CD8-positive, alpha-beta memory T cell (primary cell): ENCODE measurements at places on chromosomes 5 and 9. TPM values are rescaled to one million over a fixed set of nuclear protein-coding genes. Genes with fewer than 3 reads are reported as not detected.

Gene FLT4
- total RNA-seq, result 8.2 TPM

Gene TEX53
- not detected for total RNA-seq

Gene CTNND2
- total RNA-seq, result not detected

Gene BDP1
- 33.4 TPM for total RNA-seq

Gene CCDC152
- 16.2 TPM for total RNA-seq

Gene GMCL2
- total RNA-seq, result not detected

Gene DDX4
- total RNA-seq, result not detected

Gene PSD2
- total RNA-seq, result not detected

Gene PCDHGC5
- total RNA-seq, result not detected

Gene KIF20A
- 27.2 TPM for total RNA-seq

GRCh38 chr5:139882316-139882715, 86.7 kb downstream of the PSD2 start:
- DNase-seq, result no peak

GRCh38 chr9:71680189-71680980, 87.9 kb downstream of the CEMIP2 start:
- no peak for DNase-seq

DNA sequence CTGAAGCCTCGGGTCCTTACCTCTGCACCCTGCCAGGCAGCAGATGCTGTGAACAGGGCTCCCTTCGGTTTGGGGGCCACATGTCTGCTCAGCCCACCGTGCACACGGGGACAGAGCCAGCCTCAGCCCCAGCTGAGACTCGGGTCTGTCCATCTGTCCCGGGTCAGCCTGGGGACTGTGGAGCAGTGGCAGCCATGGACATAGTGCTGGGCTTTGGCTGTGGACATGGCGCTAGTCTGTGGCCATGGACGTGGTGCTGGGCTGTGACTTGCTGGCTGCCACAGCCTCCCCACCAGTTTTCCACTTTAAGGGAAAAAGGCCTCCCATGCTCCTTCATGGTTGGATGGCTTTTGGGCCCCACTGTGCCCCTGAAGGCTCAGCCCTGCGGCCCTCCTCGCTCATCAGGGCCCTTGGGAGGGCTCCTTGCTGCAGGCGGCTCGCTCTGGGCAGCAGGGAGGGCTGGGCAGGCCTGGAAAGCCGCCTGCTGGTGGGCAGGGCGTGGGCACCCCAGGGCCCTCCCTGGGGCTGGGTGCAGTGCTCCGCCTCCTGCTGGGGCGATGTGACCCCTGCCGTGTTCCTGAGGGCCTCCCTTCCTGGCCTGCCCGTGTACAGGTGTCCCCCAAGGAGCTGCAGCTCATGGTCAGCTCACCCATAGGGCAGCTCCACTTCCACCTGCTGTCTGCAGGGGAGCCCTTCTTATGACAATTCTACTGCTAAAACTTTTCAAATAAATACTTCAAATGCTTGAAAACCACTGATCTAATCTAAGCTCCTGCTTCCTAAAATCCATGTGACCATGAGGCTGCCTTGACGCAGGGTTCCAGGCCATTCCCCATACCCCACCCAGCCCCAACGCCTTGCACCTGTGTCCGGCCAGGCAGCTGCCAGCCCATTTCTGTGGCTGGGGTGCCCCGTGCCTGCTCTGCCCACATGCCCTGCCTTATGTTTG, 112.1 kb upstream of the LMX1B start:
- no peak for DNase-seq

GRCh38 chr5:14405267-14405666, 176.3 kb upstream of the OTULINL start:
- no peak for DNase-seq

DNA sequence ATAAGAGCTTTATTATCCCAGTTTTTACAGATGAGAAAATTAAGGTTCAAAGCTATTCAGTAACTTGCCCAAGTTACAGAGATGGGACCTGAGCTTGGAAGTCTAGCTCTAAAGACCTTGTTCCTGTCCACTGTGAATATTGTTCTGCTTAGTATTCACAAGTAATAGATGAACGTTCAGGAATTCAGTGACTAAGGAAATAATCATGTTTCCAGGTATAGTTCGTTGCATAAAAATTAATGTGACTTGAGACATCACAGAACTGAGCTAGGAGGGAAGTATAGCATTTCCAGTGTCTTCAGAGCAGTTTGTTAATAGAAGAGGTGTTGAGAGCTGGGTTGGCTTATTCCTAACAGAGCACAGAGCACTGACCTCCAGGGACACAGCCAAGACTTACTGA, 136.1 kb downstream of the FGF1 start:
- DNase-seq, result no peak

DNA sequence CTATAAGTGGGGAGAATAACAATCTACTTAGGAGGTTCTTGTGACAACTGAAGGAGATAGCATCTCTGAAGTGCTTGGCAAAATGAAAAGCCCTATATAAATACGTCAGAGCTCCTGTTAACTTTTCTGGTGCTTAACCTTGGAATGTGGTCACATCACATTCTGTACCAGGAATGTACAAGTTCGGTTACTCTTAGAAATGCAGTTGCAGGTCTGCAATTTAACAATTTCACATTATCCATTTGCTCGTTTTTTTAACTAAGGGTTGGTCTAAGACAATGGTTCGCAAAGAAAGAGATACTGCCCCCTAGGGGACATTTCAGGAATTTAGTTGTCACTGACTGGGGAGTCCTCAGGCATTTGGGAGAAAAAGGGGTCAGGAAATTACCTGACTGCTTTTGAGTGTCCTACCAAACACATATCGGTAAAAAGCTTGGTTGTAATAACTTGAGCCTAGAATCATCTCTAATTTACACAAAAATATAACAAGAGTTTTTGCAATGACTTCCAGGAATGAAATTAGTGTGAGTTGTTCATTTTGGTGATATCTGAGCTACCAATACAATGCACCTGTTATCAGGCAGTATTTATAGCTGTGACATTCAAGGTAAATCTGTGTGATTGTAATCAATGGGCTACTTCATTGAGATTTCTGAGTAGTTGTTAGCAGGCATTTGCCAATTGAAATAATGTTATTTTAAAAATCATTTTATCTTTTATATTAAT, 5.4 kb upstream of the HBEGF start:
- peak; percentile 77 for DNase-seq

GRCh38 chr5:76620166-76620565, 3.0 kb downstream of the F2RL2 start:
- no peak for DNase-seq

DNA sequence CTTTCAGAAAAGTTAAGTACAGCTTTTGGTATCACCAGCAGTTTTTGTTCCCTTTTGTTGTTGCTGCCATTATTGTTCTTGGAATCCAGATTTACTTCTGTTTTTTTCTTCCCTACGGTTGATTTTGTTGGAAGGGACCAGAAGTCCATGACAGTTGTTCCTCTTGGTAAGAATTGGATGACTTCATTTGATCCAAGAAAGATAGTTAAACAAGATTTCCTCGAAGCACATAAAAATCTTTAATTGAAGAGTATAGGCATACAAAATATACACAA, 65.4 kb downstream of the CDC42SE2 start:
- DNase-seq, result no peak

- DNase-seq, result no peak
Measured at GRCh38 chr5:17329571-17329970, 112.1 kb downstream of the BASP1 start.

GRCh38 chr9:133782157-133783130, 44.3 kb upstream of the SARDH start:
- DNase-seq, result peak; percentile 71

- no peak for DNase-seq
Measured at GRCh38 chr5:169599451-169599850, 15.9 kb downstream of the SPDL1 start.

- no peak for DNase-seq
Measured at GRCh38 chr9:82081496-82081895, 92.9 kb downstream of the SPATA31D1 start.

DNA sequence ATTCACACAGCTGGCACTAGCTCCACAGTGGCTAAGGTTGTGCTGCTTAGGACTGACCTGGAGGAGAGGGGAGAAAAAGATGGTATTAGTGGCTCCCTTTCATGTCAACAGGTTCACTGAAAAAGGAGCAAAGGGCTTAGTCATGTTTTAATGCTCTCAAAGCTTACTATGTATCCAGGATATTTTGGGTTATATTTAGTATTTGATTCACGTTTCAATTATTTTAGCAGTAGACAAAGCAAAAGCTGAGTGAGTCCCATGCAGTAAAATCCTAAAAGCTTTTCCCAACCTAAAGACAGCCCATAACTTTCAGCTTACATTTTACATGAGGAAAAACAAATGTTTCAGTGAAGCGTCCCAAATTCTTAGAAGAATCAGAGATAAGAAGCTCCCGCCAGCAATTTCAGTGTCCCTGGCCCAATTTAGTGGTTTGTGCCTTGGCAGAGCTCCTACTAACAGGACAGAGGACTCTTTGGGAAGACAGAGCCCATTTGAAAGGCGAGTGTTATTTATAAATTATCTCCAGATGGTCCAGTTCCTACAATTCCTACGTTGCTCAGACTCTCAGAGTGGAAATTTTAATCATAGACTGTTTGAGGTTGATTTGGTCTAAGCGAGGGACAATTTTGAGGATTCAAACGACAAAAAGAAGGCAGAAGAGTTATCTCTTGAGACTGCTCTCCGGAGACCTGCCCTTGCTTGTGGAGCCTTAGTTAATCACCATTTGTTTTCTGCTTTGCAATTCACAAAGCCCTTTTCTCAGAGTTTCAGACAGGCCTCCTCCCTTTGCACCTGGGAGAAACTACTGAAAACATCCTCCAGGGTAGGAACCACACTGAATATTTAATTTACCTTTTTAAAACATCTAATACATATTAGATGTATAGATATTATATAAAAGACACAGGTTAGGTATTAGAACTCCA, 225.0 kb upstream of the ANKRD55 start:
- DNase-seq, result no peak

GRCh38 chr5:115181757-115182156, 12.0 kb upstream of the TRIM36 start:
- DNase-seq, result no peak

- DNase-seq, result no peak
Measured at GRCh38 chr5:10334831-10335230, 18.7 kb upstream of the MARCHF6 start.

DNA sequence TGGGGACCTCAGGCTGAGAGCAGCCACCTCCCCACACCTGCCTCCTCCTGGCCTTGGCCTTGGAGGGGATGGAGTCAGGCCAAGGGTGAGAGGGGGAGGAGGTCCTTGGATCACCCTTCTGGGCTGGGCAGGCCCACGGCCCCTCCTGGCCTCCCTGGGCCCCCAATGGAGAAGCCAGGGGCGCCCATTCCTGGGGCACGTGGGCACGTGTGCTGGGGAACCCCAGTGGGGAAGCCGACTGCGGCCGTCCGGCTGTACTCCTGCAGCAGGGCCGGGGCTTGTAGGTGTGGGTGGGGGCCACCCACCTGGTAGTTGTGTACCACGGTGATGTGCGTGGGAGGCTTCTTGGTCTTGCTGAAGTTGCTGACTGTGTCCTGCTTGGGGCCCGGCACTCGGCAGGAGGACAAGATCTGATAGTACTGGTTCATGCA, 8.5 kb downstream of the CRAT start:
- no peak for DNase-seq

- no peak for DNase-seq
Measured at GRCh38 chr5:141822144-141822543, 56.1 kb downstream of the PCDH1 start.

- DNase-seq, result no peak
Measured at GRCh38 chr9:29100762-29101161, 1527.5 kb upstream of the C9orf72 start.

DNA sequence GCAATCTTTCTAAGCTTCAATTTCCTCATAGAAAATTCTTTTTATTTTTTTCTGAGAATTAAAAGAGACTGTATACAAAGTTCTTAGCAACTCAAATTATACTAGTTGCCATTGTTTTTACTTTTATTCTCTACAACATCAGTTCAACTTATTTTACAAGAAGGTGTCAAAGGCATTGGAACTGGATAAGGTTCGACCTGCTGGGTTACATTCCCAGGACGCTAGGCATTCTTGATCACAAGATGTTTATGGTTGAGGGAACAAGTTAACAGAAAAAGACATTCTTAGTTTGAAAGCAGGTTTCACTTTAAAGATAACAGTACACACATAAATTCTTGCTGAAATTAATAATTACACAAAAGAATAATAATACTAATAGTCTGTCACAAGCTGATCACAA, 163.5 kb upstream of the SNX2 start:
- DNase-seq, result no peak

DNA sequence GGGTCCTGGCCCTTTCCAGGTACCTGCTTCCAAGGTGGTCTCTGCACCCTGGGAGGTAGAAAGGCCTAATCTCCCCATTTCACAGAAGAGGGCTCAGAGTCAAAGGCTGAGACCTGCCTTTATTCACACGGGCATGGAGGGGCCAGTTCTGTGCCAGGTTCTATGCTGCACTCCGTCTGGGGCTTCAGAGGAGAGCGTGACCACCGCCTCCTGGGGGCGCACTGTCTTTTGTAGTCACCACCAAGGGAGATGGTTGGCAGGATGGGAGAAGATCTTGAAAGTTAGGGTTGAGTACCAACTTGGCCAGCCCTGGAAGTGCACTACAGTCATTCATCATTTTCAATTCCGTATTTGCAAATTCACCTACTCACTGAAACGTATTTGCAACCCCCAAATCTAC, 23.7 kb upstream of the PRDM12 start:
- no peak for DNase-seq

DNA sequence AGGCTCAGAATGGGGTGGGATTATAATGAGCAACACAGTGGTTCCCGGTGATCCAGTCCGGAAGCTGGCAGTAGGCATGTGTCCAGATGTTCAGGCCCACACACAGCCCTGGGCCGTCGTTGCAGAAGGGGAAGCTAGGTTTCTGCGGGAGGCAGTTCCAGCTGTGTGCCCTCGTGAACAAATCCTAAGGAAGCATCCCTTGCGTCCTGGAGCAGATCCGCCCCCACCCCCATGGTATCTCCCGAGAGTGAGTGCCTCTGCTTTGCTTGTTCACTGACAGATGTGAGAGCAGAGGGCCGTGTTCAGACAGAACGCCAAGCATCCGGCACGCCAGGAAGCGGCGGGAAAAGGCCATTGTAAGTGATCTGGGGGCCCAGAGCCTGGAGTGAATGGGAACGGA, 104.8 kb downstream of the PDE6A start:
- no peak for DNase-seq

GRCh38 chr9:133934482-133935232, 57.5 kb downstream of the VAV2 start:
- no peak for DNase-seq

DNA sequence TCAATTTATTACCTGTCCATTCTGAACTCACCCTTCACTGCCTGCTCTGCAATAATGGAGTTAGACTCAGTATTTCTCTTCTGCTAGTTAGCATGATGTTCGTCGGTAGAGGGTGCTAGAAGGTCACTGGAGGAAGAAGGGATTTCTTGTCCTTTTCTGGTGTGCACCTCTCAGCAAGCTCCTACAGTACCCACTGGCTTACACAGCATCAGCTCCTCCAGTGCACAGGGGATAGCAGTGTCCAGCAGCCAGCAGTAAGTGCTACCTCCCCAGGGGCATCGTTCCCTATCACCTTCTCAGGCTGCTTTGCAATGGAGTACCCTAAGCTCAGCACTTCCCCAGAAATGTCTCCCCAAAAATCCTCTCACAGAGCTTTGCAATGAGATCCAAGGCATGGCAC, 45.9 kb upstream of the APC start:
- no peak for DNase-seq

- no peak for DNase-seq
Measured at GRCh38 chr5:154309371-154309745, 118.8 kb downstream of the GALNT10 start.

GRCh38 chr5:111942201-111942600, 185.2 kb upstream of the NREP start:
- no peak for DNase-seq
